ENCODE measurements at places on chromosomes 12 and 14.

DNA sequence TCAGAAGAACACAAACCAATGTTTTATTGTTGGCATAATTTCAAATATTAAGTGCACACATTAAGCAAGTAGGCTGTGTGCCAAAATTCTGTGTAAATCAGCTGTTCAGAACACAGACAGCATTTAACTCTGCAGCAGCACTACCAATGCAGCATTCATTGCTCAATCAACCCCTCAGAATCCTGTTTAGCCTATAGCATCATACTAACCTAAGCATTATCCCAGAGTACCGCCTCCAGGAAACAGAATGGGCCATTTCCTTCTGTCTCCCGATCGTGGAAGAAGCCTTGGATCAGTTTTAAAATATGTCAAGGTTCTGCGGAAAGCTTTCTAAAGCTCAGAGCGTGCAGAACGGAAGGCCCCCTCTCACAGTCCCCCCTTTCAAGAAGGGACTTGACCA lies 3.3 kb downstream of the IL26 start:
- DNase-seq = no peak

GRCh38 chr12:68871921-68872320 lies 61.0 kb downstream of the CPM start:
- DNase-seq = no peak

DNA sequence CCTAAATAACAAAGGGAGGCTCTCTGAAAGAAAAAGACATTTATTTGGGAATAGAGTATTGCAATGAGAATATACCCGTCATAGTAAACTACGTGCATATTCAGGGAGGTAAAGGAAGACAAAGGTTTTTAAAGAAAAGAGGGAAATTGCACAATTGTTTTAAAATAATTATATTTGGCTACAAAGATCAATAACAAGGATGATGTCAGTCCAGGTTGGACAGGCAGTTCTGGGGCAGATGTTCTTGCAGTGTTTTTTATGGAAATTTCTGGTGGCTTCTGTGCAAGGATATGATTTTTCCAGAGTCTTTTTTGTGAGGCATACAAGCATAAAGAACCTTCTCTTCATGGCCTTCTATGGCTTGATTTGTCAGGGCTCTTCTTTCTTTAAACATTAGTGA lies 29.6 kb downstream of the HSD17B6 start:
- DNase-seq = no peak

DNA sequence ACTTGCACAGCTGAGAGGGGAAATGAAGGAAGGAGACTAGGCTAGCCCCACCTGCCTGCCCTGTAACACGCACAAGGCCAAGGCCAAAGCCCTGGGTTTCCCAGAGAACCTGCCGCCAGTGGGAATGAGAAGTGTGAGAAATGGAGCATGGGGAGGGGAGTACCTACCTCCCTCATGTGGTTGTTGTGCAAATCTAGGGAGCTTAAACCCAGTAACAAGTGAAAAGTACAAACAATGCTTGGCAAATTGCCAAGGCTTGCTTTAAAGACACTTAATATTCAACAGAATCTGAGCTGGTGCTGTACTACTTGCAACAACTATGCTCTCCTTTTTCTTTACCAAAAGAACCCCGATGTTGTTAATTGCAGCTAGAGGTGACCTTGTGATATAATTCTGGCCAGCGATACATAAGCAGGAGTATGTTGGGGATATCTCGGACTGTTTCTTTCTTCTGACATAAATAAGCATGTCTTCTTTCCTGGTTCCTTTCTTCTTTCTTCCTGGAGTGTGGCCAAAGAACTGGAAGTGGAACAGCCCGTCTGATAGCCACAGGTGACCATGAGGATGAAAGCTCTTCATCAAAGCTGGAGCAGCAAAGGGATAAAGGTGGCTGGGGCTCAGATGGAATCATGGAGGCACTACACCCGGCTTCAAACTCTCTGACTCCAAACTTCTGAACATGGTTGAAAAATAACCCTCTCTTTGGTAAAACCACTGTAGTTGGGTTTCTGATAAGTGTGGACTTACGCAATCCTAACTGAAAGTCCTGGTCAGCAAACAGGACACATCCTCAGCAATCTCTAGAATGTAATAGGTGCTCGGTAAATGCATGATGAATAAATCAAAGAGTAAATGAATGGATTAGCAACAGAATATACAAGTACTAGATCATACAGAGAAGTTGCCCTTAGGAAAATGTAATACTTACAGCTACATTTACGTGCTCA lies 207.9 kb downstream of the NUAK1 start:
- DNase-seq = no peak

DNA sequence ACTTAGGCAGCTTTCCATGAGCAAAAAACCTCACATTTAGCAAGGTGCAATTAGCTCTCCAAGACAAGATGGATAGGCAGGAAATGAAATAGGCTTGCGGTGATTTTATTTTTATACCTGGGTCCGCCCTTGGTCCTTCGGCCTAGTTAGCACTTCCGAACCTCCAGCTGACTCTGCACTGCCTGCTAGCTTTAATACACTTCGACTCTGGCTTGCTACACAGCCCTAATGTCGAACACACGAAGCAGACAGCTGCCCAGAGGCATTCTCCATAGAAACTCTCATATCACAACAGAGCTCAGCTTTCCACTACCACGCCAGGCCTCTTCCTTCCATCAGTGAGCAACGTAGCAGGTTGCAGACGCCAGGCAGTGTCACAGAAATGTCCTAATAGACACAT lies 688.0 kb downstream of the VRK1 start:
- no peak for DNase-seq

DNA sequence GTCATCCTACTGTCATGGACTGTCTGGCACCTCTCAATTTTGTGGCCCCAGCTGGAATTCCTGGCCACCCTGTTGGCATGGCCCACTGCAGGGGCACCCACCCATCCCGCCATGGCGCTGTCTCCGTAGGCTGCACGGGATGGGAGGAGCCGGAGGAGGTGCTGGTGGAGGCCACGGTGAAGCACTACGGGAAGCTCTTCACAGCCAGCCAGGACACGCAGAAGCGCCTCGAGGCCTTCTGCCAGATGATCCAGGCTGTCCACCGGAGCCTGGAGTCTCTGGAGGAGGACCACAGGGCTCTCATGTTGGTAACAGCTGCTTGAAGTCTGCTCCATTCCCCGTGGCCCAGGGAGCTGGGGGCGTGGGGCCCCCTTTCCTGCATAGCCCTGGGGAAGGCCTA lies 3.9 kb downstream of the CCDC197 start:
- DNase-seq = no peak
